AG10803 (cell line): ENCODE measurements at places on chromosomes 3 and 15.

DNA sequence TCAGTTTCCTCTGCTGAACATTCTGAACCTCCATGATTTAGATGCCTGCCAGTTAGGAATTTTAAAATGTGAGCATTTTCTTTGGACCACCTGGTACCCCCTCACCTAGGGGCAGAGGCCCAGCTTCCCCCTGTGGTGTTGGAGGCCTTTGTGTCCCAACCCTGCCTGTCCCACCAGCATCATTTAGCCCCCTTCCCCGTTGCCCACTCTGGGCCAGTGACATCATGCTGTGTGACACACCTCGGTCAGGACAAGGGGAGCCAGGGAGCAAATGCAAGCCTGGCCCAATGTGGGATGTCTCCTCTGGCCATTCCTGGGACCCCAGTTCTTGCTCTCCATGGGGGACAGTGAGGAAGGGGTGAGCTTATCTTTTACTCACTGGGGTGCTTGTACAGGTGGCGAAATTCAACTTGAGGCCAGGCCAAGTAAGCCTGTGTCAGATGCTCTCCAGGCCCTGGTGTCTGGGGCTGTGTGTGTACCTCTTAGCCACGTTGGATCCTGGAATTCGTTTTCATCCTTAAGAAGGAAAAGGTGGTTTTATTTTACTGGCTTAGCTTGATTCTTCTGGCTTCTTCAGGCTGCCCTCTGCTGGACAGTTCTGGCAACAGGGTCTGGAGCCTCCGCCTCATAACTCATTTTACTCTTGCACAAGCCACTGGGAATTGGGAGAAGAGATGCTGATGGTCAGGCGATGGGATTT lies 49.7 kb upstream of the MYZAP start:
- peak; percentile 80 for DNase-seq

DNA sequence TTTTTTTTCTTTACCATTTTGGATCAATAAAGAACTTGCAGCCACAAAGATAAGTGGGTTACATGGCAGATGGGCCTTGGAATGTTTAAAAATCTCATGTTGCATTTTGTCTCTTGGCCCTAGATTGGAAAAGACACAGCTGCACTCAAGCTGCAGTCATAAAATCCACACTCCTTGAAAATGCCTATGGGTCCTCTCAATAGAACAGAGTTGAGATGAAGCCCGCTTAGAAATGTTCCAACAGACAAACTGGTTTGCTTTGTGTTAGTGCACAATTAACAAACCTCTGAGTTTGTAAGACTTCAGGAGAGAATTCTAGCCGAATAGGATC lies 401.2 kb upstream of the CDIN1 start:
- no peak for DNase-seq

- DNase-seq = no peak
Observed at GRCh38 chr15:52180196-52180835, 10.9 kb downstream of the GNB5 start.

DNA sequence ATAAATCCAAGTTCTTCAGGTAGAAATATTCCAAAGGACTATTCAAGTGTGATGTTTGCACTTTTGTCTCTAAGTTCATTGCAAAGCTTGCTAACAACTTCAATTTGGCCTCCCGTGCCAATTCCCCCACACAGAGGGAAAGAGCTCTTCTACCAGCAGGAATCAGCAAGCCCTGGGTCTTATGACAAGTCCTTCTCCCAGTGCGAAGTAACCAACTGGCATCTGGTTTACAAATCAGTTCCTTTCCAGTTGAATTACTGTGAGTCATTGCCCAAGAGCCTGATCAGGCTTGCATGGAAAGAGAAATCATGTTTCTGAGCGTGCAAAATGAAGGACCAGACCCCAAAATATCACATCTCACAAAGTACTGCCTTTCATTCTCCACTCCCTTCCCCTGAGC lies 62.7 kb upstream of the SLCO3A1 start:
- peak; percentile 8 for DNase-seq

- no peak for DNase-seq
Observed at GRCh38 chr3:124999317-124999716, 56.5 kb downstream of the HEG1 start.

GRCh38 chr3:182702216-182702615 lies 91.1 kb upstream of the ATP11B start:
- DNase-seq = no peak

- DNase-seq = no peak
Observed at GRCh38 chr3:73379465-73379864, 245.3 kb downstream of the PDZRN3 start.

GRCh38 chr15:31985607-31986006 lies 44.7 kb upstream of the CHRNA7 start:
- no peak for DNase-seq

- no peak for DNase-seq
Observed at GRCh38 chr3:149713730-149714654, 38.3 kb downstream of the COMMD2 start.

GRCh38 chr15:27449941-27450340 lies 479.0 kb downstream of the GABRG3 start:
- no peak for DNase-seq

DNA sequence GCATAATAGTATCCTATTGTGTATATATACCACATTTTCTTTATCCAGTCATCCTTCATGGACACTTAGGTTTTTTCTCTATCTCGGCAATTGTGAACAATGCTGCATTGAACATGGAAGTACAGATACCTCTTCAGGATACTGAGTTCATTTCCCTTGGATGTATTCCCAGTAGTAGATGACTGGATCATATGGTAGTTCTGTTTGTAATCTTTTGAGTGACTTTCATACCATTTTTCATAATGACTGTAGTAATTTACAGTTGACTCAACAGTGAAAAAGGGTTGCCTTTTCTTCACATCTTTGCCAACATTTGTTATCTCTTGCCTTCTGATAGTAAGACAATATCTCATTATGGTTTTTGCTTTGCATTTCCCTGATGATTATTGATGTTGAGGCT lies 21.8 kb downstream of the MYH15 start:
- peak; percentile 37 for DNase-seq

- DNase-seq = peak; percentile 92
Observed at GRCh38 chr3:129226374-129226773, 23.0 kb upstream of the COPG1 start.
